Pulmonary artery endothelial cell (primary cell): ENCODE measurements at places on chromosomes 1 and 21. TPM values are rescaled to one million over a fixed set of nuclear protein-coding genes. Genes with fewer than 3 reads are reported as not detected.

DNA sequence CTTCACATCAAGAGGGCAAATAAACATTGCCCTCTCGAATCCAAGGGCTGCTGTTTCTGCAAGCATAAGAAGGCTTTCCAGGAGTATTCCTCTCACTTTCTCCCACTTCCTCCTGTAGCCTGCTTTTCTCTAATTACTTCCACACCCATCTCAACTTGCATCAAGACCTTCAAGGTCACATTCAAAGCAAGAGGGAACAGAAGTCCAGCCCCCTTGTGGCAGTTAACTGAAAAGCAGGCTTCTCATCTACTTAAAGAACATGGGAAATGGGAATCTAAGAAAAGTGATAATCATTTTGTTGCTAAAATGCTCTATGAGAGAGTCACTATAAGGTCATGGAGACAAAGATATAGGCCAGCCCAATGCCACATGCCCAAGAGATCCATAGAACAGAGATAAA is 874.4 kb downstream of the KCNT2 start:
- DNase-seq = no peak

DNA sequence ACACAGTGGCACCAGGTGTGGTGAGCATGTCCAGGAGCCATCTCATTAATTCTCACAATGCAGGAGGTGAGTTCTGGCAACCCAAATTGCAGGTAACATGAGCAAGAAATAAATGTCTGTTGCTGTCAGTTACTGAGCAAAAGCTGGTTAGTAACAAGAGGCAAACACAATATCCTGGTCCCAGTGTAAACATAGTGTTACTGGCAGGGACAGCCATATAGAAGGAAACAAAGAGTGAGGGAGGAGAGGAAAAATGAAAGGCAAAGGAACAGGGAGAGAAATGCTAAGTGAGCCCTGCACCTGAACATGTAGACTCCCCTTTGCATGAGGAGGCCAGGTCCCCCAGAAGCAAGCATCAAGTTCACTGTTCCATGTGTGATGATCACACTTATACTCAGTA is 203.6 kb downstream of the TRABD2B start:
- no peak for DNase-seq

GRCh38 chr1:16095447-16095846 is 22.0 kb upstream of the FAM131C start:
- no peak for DNase-seq

GRCh38 chr1:29812408-29813135 is 576.2 kb downstream of the PTPRU start:
- no peak for DNase-seq

DNA sequence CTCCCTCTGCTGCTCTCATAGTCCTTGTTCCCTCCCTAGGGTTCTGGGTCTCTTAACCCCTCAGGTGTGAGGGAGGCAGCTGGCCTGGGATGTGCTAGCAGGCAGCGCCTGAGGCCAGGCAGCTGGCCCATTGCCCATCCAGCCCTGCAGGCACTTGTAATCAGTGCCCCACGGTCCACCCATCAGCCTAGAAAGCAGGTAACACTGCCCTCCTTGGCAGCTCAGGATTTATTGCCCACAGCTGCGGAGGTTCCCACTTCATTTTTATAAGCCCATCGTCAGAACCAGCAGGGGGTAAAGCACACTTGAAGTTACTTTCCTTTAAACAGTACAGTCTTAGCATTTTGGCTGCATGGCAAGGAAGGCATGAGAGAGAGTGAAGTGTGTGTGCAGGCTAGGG is 70.6 kb downstream of the TMEM53 start:
- DNase-seq = no peak

Gene CRABP2
- total RNA-seq = 0.11 and 0.46 TPM in 2 replicates

- no peak for DNase-seq
These were observed 3.2 kb downstream of the CLIC4 start for GRCh38 chr1:24748191-24749121.

DNA sequence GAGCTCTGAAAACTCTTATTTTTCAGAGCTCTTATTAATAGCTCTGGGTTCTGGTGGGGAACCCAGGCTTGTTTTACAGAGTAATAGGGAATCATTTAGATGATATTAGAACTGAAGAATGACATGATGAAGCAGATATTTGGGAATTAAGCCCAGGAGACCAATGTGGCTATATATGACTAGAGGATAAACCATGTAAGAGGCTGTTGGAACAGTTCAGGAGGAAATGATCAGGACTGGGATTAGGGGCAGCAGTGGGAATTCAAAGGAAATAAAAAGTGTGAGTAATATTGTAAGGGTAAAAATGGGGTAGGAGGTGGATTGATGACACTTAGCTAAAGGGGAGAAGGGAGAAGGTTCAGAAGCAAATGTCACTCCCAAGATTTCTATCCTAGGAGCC is 58.6 kb downstream of the GIPC2 start:
- DNase-seq = no peak

DNA sequence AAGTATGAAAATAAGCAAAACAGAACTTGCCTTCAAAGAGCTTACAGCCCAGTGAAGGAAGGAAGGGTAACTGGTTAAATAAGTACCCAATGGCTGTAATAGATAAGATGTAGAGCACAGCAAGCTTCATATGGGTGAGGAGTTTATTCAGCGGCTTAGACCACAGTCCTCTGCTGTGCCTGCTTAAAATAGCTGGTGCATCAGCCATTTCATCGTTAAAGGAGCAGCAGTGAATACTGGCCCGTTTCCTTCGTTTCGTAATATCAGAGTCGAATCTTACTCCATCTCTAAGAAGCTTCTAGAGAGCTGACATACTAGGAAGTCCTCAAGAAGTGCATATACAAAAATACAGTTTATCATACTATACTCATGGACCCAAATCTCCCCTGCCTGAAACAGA is 286.5 kb downstream of the NFIA start:
- DNase-seq = no peak

GRCh38 chr1:34711485-34711884 is 43.4 kb upstream of the GJB5 start:
- no peak for DNase-seq

Gene BTBD8
- total RNA-seq = 1.2 and 3.1 TPM in 2 replicates

Gene SIPA1L2
- 9.9 and 20.6 TPM in 2 replicates for total RNA-seq

- no peak for DNase-seq
These were observed 36.1 kb downstream of the LRIF1 start for GRCh38 chr1:110927484-110928075.

DNA sequence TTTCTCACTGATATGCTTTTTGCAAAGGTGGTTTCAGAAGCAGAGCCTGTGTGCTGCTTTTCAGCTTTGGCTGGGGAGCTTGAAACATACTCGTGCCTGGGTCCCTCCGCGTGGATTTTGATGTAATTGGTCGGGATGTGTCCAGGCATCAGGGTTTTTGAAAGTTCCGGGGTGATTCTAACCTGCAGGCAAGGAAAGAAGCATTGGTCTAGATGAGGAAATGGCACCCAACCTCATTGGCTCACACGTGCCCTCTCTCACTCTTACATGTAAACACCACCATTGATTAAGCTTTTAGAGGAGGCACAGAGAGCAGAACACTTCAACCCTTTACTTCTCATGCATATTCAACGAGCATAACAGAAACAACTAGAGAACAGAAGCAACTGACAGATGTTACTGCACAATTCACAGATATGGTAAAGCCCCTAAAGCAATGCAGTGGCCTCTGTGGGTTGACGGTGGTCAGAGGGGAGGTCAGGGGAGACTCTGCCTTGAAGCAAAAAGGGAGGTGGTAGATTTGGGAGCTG is 112.1 kb downstream of the TLR5 start:
- no peak for DNase-seq

- no peak for DNase-seq
These were observed 71.0 kb upstream of the CACHD1 start for GRCh38 chr1:64398936-64399335.

GRCh38 chr1:203346060-203346768 is 4.7 kb downstream of the FMOD start:
- no peak for DNase-seq

DNA sequence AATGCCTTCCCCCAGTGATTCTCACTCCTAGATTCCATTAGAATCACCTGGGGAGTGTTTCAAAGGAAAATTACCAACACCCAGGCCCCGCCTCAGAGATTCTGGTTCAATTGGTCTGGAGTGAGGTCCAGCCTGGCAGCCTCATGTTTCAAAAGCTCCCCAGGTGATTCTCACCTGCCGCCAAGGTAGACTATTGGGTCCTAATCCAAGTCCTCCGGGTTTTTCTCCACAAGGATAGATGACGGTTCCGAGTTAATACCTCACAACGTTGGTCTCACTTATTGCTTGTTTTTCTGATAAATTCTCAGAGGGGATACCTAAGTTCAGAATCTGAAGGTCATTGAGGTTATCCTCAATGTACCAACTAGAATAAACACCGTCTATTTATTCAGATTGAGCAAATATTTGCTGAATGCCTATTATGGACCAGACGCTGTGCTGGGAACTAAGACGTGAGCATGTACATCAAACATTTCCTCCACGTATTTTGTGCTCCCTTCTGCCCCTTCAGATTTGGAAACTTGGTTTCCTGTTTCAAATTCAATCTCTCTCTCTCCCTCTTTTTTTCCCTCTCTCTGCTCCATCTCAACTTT is 97.5 kb downstream of the SEC16B start:
- no peak for DNase-seq
